NCI-H69 (cell line): ENCODE measurements at places on chromosomes 11 and 22.

- DNase-seq: peak; percentile 73
Observed at GRCh38 chr22:40727964-40728615, 48.8 kb downstream of the MCHR1 start.

- DNase-seq: peak; percentile 61
Observed at GRCh38 chr11:130522284-130522961, 74.0 kb downstream of the ADAMTS15 start.

DNA sequence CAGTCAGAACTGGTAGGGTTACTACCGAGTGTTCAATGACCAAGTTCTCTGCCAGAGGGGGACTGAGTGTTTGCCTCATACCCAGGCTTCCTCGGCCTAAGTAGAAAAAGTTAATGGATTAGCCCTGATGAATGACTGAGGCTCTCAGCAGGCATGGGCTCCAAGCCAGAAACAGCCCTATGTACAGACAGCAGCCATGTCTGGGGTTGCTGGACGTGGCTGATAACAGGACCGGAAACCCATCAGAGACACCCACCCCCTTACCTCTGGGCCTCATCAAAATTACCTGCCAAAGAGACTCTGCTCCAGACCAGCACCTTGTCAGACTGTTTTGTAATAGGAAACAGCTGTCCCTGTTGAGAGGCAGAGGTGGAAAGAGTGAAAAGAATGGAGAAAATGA lies 351.4 kb downstream of the ETS1 start:
- DNase-seq: peak; percentile 85

DNA sequence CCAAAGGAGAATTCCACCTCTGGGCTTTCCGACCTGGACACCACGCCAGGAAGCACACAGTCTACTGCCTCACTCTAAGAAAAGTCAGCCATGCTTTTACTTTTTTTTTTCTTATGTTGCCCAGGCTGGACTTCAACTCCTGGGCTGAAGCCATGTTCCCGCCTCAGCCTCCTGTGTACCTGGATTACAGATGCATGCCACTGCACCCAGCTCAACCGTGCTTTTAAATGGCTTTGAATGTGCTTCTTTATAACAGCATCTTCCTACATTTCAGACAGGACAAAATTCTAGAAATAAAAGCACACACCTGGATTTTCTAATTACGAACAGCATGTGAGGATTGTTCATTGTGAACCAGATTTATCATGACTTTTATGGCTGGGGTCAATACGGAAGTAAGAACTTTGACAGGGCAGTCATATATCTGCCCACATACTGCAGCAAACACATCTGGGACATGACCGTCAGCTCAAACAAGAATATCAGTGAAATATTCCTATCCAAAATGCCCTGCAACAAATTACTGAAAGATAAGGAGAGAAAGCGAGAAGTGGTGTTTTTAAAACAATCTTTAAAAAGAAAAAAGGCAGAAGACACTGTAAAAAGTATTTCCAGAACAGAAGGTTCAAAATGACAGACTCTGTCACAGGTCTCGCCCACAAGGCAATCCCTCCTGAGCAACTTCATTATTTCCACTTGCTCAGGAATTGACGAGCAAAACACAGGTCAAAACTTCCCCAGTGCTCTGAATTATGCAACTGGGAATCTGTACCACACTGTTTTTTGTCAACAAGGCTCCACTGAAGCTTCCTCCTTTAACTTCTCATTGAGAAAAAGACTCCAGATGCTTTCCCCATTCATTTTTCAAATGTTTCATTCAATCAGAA lies 42.1 kb downstream of the PACSIN2 start:
- DNase-seq: no peak

DNA sequence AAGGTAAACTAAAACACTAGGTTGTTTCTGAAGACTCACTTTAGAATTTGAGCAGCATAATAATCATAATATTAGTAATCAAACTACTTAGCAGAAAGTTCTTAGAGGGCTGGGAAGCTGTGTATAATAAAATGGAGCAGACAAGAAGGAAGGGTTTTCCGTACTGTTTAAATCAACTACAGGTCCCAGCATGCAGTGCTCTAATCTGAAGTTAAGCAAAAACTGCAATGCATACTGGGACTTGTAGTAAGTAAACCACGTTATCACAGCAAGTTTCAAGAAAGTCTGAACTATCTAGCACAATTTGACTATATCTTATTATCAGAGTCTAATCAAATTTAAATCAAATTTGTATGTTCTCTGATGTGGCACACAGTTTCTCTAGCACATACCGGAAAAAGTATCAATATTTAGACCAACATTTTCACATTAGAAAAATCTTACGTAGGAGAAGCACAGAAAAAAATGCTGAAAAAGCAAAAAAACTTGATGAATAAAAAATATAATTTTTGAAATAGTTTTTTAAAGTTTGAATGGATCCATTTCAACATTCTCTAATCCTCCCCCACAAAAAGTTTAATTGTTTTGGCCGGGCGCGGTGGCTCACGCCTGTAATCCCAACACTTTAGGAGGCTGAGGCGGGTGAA lies 8.2 kb downstream of the PHF21A start:
- peak; percentile 81 for DNase-seq

DNA sequence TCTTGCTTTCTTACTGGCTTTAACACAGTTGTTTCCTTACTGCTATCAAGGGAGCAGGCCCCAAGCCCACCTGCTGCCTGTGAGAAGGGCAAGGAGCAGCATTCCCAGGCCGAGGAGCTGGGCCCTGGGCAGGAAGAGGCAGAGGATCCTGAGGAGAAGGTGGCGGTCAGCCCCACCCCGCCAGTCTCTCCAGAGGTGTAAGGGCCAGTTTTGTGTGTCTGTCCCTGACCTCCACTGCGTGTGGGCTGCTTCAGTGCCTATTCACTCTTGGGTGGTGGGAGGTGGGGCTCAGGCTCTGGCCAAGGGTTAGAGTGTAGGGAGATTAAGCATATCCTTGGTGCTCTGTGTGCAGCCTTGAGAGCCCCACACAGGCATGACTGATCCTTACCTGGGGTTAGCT lies 55.1 kb downstream of the CEP164 start:
- no peak for DNase-seq

- DNase-seq: no peak
Observed at GRCh38 chr11:65431451-65432099, 9.0 kb downstream of the NEAT1 start.

DNA sequence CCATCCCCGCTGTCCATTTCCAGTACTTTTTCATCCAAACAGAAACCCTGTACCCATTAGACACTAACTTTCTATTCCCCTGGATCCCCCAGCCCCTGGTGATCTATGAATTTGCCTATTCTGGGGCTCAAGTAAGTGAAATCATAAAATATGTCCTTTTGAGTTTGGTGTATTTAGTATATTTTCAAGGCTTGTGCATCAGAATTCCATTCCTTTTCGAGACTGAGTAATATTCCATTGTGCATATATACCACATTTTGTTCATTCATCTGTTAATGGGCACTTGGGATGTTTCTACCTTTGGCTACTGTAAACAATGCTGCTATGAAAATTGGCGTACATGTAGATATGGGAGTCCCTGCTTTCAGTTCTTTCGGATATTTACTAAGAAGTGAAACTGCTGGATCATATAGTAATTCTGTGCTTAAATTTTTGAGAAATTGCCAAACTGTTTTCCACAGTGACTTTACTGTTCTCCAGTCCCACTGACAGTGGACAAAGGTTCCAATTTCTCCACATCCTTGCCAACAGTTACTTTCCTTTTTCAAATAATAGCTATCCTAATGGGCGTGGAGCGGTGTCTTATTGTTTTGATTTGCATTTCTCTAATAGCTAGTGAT lies 16.1 kb downstream of the APLP2 start:
- no peak for DNase-seq

DNA sequence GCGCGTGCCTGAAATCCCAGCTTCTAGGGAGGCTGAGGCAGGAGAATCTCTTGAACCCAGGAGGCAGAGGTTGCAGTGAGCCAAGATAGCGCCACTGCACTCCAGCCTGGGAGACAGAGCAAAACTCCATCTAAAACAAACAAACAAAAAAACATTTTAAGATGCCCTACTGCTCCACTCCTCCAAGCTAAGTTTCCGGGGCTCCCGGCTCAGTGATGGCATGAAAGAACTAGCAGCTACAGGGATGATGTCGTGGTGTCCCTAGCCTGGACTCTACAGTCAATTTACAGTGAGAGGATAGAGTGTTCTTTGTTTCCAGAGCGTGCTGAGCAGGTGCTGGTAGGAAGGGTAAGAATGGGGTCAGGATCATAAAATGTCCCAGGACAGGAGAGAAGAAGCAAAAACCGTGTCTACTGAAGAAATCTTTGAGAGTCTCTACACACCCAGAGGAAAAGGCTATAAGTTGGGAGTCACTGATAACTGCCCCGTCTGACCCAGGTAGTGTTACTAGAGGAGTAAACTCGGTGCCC lies 1.2 kb upstream of the ZBTB3 start:
- DNase-seq: no peak

GRCh38 chr22:31150615-31151014 lies 9.4 kb upstream of the RNF185 start:
- no peak for DNase-seq

DNA sequence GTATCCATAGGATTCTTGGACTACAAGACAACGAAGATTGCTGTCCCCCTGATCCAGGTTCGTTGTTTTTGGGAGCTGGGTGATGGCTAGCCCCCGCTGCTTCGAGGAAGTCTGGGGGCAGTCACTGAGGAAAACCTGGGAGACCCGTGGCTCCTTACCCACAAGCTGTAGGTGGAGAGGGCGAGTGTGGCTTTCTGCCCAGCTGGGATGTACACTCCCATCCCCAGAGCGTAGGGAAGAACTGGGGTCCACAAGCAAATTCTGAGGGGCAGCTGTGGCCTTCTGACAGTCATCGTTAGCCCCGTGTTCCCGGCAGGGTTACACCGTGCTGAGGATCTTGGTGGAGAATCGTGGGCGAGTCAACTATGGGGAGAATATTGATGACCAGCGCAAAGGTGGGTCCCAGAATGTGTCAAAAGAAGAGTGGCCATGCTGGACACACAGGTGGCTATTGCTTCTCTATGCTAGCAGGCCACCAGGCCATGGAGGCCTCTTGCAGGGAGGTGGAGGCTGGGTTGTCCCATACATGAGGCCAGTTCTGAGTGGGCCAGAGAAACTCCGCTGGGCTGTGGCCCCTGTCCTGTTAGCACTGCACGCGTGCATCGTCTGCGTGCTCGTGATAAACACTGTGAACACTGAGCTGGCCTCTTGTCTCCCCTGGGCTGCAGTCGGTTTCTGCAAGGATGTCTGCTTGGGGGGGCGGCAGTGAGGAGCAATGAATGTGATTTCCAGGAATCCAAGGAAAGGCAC lies 39.8 kb downstream of the GLB1L2 start:
- DNase-seq: no peak
